Substantia nigra (tissue), 51 donors: ENCODE measurements at places on chromosomes 12 and 14.

GRCh38 chr14:94021001-94021400 is 5.1 kb upstream of the OTUB2 start:
- no peak for DNase-seq

- no peak for DNase-seq
These were observed 17.4 kb upstream of the LEMD3 start for GRCh38 chr12:65152012-65152411.

GRCh38 chr14:75711105-75711795 is 50.2 kb downstream of the TTLL5 start:
- DNase-seq = peak; percentile 26

DNA sequence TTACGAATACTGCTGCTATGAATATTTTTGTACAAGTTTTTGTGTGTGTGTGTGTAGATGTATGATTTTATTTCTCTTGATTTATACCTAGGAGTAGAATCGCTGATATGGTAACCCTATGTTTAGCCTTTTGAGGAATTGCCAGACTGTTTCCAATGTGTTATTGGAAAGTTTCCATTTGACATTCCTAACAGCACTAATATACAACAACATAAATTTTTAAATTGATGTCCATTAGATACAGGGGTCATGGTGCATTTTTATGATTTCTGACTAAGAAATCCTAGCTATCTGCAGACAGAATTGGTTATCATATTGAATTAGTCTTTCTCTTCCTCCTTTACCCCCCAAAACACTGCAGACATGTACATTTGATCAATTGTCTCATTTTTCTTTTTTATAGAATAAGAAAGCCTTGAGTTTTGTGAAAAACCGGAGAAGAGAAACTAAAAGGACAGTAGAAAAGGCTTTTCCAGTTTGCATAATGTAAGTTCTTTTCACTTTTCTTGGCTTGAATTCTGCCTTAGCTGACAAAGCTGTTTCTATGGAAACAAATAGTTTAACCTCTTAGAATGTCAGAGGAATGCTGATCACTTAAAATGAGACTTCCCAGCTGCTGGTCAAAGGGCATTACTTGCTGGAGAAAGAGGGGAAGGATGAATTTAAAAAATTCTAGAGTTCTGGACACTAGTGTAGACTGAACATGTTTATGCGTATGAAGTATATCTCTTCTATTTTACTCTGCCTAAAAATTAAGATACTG is 28.2 kb downstream of the PALS1 start:
- no peak for DNase-seq

DNA sequence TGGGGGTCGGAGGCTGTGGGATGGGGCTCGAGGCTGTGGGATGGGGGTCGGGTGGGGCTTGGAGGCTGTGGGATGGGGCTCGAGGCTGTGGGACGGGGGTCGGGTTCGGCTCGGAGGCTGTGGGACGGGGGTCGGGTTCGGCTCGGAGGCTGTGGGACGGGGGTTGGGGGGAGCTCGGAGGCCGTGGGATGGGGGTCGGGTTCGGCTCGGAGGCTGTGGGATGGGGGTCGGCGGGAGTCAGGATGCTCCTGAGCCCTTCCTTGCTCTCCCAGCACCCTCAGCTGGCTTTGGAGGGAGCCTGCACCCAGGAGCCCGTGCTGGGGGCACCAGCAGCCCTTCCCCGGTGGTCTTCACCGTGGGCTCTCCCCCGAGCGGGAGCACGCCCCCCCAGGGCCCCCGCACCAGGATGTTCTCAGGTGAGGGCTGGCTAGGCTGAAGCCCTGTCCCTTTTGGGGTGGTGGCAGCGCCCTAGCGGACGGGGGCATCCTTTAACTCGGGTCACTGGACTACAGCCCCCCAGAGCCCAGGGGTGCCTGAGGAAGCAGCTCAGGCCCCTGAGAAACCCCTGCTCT is 11.9 kb upstream of the PUS1 start:
- DNase-seq = no peak

DNA sequence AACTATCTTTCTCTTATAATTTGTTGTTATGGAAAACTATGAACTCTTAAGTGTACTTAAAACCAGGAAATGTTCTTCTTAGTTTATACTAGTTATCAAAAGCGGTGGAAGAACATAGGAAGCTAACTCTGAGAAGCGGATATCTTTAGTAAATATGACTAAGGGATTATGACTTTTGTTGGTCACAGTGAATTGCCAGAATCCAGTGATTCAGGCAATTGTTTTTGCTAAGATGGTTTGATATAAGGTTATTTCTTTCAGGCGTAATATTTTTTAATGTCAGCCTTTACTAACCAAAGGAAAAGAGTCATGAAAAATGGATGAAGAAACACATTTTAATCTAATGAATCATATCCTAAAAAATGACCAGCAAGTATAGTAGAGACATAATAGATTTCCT is 473.5 kb downstream of the FOXG1 start:
- DNase-seq = no peak

GRCh38 chr12:52371716-52372115 is 4.4 kb upstream of the KRT85 start:
- no peak for DNase-seq

DNA sequence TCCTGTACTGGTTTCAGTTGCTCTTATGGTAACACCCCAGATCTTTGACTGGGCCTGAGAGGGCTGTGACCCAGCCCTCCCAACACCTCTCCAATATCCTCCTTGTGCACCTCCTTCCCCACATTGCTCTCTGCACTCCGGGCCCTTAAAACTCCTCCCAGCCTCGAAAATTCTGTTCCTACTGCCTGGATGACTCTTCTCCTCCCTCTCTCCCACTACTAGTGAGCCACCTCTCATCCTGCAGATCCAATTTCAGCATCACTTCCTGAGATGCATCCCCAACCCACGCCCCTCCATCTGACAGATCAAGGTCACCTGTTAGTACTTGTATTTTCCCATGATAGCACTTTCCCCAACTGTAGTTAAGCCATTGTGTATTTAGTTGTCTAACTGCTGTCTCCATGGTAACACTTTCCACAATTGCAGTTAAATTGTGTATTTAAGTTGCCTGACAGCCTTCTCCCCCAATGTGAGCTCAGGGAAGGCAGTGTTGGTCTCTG is 11.5 kb upstream of the NT5DC3 start:
- DNase-seq = no peak

DNA sequence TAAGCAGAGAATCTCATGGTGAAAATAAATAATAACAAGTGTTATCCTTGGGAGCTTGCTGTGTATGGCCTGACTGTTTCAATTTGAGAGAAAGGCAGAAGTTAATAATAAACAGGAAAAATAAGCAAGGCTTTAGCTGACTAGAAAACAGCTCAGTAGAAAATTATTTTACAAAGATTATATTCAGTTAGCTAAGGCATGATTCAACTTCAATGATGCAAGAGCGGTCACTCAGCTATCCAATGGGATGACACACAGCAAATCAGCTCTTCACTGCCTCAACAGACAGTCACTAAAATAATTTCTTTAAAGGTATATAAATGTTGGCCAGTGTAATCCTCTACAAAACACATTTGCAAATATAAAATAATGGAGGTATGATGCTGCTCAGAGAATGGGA is 18.6 kb downstream of the GSTZ1 start:
- no peak for DNase-seq

DNA sequence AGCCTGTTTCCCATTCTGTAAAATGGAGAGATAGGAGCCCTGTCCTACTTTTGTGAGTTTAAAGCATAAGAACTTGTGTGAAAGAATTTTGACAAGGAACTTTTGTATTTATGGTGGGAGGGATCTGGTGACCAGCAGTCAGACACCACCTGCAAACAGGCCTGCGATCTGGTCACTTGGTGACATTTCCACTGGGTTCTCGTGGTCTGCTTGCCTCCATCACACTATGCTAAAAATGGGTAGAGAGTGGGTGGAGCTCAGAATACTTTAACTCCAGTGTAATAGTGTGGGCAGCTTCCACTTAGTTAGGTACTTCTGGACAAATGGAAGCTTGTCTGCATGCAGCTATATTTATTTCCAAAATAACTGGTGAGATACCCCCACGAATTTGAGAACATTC is 26.5 kb upstream of the PLXNC1 start:
- no peak for DNase-seq

DNA sequence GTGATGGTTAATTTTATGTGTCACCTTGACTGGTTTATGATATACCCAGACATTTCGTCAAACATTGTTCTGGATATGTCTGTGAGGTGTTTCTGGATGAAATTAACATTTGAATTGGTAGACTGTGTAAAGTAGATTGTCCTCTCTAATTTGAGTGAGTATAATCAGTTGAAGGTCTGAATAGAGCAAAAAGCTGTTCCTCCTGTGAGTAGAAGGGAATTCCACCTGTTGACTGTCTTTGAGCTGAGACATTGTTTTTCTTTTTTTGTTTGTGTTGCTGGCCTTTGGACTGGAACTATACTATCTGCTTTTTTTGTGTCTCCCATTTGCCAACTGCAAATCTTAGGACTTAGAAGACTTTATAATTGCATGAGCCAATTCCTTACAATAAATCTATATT is 920.9 kb upstream of the LRFN5 start:
- no peak for DNase-seq

DNA sequence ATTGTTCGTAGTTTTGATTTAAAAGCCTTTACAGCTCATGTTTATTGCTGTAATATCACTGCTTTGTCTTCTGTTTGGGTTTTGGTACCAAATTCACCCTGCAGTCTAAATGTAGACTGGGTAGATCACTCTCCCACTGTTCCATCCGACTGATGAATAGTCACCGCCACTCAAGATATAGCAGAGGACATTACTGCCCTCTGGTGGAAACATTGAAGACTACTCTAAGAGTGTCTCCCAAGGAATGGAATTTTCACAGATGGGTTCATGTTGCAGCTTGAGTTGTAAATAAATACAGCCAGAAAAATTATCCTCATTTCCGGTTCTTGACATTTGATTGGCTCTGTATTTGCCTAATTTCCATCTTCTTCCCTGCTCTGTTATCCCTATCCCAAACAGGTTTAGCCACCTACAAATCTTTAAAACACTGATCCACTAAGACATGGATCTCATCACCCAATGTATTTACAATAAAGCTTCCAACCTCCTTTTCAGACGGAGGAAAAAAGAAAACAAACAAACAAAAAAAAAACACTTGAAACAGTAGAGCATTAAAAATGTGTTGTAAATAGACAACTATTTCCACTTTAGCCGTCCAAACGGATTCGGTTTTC is 198.3 kb upstream of the CPNE8 start:
- no peak for DNase-seq

- DNase-seq = no peak
These were observed 82.3 kb downstream of the ITPR2 start for GRCh38 chr12:26750531-26751175.

DNA sequence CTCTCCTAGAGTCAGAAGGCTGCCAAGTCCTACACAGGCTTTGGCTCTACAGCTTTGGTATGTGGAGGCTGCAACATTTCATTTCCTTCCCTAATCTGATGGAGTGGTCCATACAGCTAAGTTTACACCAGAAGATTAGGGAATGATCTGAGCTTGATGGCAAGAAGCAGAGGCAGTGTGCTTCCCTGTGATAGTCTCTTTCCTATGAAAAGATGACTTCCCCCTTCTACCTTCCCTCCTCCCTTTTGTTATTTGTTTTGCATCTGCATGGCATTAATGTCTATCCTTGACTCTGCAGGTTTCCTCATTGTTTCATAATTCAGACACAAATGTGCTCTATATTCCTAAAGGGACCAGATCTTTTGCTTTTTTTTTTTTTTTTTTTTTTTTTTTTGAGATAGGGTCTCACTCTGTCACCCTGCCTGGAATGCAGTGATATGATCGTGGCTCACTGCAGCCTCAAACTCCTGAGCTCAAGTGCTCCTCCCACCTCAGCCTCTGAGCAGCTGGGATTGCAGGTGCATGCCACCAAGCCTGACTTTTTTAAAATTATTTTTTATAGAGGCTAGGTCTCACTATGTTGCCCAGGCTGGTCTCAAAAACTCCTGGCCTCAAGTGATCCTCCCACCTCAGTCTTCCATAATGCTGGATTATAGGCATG is 76.3 kb downstream of the GRIP1 start:
- DNase-seq = no peak

DNA sequence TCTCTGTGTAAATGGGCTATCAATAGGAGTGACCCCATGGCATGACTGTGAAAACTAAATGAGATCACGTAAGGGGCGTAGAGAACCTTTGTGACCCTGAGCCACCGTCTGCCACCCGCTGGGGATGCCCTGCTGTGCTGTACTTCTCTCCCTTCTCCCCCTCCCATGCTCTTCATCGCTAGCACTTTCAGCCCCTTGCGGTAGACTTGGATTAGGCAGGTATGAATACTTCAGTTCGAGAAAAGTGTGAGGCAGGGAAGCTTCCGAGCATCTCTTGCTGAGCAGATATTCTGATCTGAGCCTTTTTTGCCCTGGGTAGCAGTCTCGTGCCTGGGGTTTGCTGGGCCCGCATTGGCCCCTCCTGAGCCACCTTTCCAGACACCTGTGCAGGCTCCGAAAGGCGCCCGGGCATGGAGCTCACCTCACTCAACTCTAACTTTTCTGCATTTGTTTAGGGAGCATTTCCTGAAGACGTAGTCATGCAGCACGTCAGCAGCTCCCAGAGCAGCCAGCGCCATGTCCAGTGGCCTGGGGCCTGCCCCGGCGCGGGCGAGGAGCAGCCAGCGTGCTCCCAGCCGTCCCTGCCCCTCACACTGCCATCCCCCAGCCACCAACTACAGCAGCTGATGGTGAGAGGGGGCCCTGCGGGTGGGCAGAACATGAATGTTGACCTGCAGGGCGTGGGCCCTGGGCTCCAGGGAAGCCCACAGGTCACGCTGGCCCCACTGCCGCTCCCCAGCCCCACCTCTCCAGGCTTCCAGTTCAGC is 40.4 kb downstream of the DDX51 start:
- no peak for DNase-seq

GRCh38 chr12:58099476-58099875 is 158.1 kb downstream of the ATP23 start:
- no peak for DNase-seq
